Stimulated activated CD4-positive, alpha-beta T cell treated with anti-CD3 and anti-CD28 coated beads, Interleukin-12 subunit alpha, Interleukin-12 subunit beta, amount 100 ng/mL, for 24 hours (primary cell): ENCODE measurements at places on chromosomes 12 and 14.
A peak's percentile ranks its signal among the peaks of the same experiment; 100 is the strongest.

- no peak for DNase-seq
Measured at GRCh38 chr14:56976211-56976610, 165.9 kb upstream of the OTX2 start.

DNA sequence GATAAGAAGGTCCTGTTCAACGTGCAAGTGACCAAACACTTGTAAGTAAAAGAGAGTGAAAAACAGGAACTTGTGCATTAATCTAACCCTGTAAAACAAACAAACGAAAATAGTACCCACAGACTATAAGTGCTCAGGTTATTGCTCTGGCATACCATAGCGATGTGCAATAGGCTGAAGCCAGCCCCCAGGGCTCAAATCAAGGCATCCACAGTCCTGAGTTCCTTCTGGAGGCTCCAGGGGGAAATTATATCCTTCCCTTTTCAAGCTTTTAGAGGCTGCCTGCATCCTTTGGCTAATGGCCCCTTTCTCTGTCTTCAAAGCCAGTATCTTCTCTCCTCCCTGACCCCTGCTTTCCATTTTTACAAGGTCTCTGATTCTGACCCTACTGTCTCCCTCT is 8.1 kb upstream of the CMAS start:
- DNase-seq: no peak

DNA sequence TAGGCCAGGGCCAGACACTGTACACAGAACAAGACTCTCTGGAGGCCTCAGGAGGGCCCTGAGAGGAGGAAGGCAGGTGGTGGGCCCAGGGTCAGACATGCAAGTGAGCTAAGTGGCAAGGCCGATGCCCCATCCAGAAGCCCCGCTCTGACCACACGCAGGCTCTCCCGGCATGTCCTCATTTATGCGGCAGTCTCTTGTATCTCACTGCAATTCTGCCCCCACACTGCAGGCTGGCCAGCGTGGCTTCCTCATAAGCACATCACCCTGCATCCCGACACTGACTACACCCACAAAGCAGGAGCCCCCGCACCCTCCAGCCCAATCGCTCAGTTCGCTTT is 17.5 kb downstream of the SSH1 start:
- DNase-seq: no peak

GRCh38 chr12:120759591-120760348 is 34.1 kb downstream of the ACADS start:
- no peak for DNase-seq

DNA sequence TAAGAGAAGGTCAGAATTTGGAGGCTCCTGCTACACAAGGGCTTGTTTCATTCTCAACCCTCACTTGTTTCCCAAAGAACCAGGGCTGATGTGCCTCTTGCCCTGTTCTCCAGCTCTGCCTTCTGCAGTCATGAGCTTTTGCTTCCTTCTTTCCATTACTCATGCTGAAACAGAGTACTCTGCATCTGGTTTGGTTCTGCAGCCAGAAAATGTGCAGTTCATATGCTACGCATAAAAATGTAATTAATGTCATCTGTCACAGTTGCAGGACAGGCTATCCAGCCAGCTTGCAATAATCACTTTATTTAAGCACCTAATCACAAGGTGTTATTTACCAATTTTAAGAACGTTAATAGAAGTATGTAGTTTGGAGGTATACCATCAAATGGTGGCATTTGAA is 150.2 kb downstream of the SRGAP1 start:
- DNase-seq: no peak

- no peak for DNase-seq
Measured at GRCh38 chr12:79206871-79207270, 342.3 kb downstream of the SYT1 start.

GRCh38 chr12:65411171-65411570 is 132.7 kb downstream of the MSRB3 start:
- no peak for DNase-seq

DNA sequence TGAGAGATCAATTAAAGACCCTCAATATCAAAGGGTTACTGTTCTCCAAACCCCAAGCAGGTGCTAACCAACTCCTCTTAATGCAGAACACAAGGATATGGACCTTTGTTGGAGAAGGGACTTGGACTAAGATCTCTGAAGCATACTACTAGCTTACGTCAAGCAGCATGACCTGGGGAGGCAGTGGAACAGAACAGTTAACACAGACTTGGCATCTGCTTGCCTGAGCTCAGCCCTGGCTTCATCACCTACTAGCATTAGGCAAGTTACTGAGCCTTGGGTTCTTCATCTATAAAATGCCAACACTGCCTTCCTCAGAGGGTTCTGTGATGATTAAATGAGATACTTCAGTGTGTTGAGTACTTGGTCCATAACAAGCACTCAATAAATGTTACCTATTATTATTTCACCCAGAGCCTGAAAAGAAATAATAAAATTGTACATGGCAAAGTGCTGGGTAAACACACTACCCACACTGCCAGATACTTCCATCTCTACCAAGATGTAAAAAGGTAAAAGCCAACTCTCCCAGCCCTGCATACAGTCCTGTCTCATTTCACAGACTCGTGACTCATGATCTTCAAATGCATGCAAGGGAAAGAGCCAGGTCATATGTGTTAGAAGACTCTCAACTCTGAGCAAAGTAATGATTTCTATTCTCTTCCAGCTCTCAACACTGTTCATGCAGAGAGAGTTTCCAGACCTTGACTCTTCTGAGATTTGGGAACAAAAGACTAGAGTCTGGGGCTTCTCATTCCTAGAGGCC is 39.7 kb downstream of the FMNL3 start:
- DNase-seq: no peak

DNA sequence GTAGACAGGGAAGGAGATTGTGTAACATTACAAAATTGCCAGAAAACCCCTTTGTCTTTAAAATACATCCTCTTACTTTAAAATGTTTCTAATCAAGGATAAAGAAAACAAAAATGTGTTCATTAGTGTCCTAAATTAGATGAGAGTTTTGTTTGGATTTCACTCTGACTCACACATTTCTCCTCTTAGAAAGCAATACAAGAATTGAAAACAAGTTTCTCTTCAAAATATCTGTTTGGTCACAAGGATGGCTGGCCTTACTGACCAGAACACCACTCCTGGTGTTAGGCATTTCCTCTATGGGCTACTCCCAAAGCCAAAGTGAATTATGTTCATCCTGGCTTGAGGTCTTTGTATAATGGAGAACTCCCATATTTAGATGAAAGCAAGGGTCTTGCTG is 6.4 kb downstream of the GUCY2C start:
- no peak for DNase-seq

DNA sequence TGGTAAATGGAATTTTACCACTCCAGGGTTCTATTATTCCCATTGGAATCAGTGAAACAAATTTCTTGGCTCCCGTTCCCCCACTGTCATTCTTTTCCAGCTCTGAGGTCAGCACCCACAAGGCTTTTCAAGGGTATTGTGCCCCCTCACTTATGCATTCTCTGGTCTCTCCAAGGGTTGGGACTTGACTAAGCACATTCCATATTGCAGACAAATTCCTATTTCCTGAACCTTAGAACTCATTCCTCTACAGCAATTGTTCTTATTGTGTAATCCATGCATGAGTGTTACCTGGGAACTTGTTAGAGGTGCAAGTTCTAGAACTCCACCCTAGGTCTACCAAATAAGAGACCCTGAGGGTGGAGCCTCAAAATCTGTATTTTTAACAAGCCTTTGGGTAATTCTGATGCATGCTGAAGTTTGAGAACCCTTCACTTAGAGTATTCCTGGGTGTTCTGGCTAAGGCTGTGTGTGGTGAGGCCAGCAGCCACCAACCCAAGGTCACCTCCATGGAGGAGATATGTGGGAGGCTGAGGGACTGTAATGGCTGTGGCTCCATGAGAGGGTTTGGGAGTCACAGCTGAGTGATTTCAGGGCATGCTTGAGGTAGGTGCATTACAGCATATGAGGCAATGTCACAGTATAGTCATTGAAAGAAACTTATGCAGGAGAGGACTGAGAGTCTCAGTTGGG is 150.9 kb downstream of the TTC6 start:
- no peak for DNase-seq

- no peak for DNase-seq
Measured at GRCh38 chr14:22479776-22480464, 109.1 kb downstream of the DAD1 start.

DNA sequence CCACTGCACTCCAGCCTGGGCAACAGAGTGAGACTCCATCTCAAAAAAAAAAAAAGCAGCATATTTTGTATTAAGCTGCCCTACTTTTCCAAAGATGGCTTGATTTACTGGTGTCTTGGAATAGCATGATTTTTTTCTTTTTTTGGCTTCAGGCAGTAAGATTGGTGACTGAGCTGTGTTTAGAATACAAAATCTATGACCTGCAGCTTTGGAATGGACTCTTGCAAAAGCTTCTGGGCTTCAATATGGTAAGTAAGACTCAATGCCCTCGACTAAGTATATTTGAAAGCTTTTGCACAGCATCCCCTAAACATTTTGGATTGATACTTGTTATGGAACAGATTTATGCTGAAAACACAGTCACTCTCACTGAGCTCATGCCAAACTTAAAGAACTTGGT is 87.8 kb downstream of the KNTC1 start:
- no peak for DNase-seq

GRCh38 chr14:100620255-100621100 is 33.3 kb upstream of the BEGAIN start:
- no peak for DNase-seq

- DNase-seq: peak; percentile 28
Measured at GRCh38 chr14:74941676-74942097, 13.7 kb downstream of the PGF start.

GRCh38 chr14:104149617-104150135 is 11.3 kb downstream of the KIF26A start:
- DNase-seq: no peak

- no peak for DNase-seq
Measured at GRCh38 chr14:95814363-95815225, 62.0 kb upstream of the TUNAR start.

GRCh38 chr14:74852922-74853530 is 22.9 kb downstream of the PROX2 start:
- DNase-seq: no peak
